ENCODE measurements at places on chromosomes 13 and 19.

DNA sequence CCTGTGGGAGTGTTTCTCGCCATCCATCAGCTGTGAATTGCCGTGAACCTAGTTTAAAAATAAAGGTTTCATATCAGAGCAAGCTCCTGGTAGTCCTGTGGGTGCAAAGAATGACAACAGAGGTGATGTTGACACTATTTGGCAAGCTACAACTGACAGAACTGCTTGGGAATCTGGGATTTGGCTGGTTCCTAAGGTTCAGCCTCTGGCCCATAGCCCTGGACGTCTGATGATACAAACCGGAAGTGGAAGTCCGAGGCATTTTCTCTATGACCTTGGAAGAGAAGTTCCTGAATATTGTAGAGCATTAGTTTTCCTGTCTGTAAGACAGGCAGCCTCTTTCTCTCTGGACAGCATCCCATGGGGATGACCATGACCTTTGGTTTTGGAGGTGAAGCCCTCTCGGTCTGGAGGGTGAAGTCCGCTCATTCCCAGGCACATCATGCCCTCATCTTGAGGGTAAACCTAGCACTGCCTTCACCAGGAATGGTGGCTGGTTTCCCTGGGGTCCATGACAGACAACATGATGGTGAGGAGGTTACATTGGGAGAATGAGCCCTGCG is 29.1 kb downstream of the GATAD2A start:
- no peak for DNase-seq

DNA sequence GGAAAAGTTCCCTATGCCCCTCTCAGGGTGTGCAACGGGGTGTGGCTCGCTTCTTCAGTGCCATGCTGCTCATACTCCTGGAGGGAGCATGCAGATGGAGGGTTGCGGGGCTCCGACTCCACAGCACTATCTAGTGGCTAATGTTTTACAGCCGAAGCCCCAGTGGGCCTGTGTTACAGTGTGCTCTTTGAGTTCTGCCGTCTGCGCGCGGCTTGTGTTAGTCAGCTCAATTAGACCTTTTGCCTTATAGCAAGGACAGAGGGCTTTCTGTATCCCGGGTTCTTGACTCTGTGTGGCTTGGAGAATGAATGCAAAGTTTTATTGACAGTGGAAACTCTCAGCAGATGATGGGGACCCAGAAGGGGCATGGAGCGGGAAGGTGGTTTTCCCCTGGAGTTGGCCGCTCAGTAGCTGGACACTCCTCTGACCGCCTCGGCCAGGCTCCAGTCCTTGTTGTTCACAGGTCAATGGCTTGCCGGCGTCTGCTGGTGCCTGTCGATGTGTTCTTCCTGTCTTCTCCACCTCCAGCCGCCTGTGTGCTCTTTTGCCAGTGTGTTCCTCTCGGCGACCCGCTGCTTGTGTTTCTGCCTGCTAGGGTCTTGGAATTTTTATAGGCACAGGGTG is 383.4 kb downstream of the LMO7 start:
- no peak for DNase-seq

GRCh38 chr13:98889419-98890085 is 88.3 kb downstream of the DOCK9 start:
- no peak for DNase-seq

DNA sequence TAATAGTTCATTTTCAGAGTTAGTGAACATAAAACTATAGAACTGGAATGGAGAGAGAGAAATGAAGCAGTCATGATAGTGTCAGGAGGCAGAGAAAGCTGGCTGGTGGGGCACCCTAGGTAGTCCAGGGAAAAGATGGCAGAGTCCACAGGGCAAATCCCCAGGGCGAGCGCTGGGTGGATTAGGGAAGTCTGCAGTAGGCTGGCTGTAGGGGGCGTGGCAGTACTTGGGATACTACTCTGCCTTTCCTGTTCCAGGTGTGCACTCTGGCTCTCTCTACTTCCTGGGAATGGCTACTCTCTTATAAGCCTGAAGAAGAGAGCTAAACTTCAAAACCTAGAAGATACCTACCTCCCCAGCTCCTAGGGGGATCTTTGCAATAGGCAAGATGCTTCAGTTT is 232.9 kb upstream of the SLC10A2 start:
- DNase-seq = no peak

GRCh38 chr19:10654610-10655456 is 687 bp downstream of the ILF3 start:
- no peak for DNase-seq

GRCh38 chr13:45542878-45543277 is 72.7 kb downstream of the ERICH6B start:
- no peak for DNase-seq

- DNase-seq = no peak
These were observed 1.9 kb downstream of the ISYNA1 start for GRCh38 chr19:18435842-18436670.
